Mesothelial cell of epicardium (in vitro differentiated cells): ENCODE measurements at places on chromosomes 7 and 10.

- DNase-seq = no peak
Measured at GRCh38 chr7:96728139-96728538, 18.5 kb upstream of the SEM1 start.

DNA sequence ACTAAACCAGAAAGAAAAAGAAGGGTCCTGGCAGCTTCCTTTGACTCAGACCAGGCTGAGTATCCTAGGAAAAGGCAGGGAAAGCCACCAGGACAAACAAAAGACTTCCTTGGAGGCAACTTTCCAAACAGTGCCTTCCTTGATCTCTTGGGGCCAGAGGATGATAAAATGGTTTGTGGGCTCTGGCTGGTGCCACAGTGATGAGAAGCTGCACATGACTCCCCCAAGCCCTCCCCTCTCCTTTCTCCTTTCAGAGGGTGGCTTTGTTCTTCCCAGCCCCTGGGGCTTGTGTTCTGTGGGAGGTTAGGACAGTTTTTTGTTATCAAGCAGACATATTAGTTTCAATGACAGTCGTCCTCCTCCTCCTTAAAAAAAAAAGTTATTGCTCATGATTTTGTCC is 183.2 kb downstream of the SEM1 start:
- DNase-seq = no peak

DNA sequence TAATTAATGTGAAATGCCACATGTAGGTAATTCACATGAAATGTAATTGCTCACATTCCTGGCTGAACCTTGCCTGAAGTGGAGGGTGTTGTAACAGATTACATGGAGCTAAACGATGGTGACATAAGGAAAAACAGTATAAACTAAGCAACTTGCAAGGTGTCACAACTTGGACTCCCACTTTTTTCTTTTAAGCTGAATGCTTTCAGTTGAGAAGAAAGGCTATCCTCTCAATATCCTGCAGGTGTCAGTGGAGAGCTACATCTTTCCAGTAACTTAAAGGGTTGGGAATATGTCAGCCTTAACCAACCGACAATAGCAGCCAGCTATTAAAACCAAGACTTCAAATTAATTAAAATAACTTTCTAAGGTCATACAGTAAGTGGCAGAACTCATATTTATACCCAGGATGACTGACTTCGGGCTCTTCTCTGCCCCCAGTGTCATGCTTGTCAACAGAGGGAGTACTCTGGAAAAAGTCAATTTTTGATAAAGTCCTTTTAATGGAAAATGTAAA is 33.7 kb downstream of the NRBF2 start:
- DNase-seq = no peak

DNA sequence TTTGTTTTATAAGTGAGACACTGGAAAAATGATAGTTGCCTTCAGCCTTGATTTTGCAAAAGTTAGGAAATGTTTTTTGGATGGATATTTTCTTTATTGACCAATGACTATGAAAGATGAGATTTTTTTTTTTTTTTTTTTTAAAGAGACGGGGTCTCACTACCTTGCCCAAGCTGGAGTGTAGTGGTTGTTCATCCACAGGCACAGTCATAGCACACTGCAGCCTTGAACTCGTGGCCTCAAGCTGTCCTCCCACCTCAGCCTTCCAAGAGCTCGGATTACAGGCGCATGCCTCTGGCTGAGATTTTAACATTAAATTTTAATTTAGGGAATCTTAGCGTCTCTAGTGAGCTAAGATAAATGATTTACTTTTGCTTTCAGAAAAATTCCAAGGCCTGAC is 66.2 kb downstream of the LOXL4 start:
- DNase-seq = no peak

DNA sequence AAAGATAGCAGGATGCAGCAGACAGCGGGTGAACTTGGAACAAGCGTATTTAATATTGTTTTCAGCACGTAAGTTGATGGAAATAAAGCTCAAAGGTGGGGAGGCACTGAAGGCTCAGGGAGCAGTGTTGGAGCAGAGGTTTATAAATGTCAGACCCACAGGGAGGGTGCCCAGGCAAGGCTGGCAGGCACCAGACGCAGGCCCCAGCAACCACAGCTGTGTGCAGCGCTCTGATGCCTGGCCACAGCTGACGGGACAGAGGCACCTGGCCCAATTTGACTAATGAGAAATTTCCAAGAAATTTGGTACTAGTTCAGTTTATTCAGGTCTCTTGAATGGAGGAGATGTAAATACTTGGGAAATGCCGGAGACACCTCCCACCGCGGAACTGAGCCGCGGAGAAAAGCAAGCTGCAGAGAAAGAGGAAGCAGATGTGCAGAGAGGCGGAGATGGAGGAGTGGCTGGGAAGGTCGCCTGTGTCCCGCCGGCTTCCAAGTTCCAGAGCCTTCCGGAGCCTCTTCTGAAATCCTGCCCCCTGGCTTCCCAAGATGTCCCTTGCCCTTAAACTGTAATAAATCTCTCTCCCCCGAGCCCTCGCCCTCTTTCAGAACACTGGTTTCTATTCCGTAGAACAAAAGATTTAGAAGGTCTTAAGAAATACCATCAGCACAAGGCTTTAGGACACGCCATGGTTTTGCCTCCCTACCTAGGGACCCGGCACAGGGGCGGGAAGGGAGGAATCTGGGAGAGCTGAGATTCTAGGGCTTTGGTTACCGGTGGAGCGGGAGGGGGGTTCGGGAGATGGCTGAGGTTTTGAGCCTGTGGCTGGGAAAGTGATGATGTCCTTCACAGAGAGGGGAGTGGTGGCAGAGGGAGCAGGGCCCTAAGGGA is 38.4 kb upstream of the PLXNA4 start:
- DNase-seq = no peak

DNA sequence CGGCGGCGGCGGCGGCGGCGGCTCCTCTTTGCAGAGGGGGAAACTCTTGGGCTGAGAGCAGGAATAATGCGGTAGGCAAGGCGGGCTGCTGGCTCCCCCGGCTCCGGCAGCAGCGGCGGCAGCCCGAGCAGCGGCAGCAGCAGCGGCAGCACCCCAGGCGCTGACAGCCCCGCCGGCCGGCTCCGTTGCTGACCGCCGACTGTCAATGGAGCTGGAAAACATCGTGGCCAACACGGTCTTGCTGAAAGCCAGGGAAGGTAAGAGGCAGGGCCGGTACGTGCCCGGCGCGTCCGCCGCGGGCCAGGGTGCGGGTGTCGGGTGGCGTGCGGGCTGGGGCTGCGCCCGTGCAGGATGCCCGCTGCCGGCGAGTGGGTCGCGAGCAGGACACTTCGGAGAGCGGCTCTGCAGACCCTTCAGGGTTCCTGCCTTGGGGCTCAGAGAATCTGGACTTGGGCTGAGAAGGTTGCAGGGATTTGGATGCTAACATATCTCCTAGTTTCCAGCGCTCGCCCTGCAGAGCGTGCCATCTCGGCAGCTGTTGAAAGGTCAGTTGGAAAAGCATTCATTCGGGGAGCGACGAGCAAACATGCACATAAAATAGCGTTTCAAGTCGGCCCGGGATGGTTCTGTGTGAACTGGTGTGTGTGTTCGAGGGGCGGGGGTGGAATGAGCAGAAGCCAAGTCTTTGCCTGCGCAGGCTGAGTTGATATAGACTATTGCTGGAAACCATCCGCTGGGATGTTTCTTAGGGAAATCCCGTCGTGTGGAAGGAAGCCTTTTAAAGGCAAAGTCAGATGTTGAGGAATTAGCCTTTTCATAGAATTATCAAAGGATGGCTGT is 562 bp downstream of the GRK5 start:
- DNase-seq = peak; percentile 64

DNA sequence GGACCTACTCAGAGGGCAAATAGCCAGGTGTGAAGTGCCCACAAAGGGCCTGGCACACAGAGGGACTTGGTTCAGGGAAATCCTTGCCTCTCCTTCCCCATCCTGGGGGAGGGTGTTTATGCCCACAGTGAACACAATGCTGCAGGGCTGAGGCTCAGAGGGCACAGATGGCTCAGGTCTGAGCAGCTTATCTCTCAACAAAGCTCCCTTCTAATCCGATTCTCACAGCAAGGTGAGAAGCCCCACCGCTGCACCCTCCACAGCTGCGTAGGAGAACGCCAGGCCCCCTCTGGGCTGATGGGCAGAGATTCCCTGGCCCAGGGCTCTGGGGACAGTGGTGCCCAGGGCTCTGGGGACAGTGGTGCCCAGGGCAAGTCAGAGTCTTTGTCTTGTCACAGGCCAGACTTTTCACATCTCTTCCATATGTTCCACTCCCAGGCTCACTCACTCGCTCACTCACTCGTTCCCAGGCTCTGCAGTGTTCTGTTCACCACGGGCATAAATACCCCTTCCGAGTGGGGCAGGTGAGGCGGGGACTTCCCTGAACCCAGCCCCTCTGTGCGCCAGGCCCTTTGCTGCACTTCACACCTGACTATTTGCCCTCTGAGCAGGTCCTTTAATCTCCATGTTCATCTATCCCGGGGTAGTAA is 8.7 kb upstream of the CDHR1 start:
- no peak for DNase-seq

GRCh38 chr10:102468683-102469082 is 17.3 kb upstream of the C10orf95 start:
- no peak for DNase-seq

DNA sequence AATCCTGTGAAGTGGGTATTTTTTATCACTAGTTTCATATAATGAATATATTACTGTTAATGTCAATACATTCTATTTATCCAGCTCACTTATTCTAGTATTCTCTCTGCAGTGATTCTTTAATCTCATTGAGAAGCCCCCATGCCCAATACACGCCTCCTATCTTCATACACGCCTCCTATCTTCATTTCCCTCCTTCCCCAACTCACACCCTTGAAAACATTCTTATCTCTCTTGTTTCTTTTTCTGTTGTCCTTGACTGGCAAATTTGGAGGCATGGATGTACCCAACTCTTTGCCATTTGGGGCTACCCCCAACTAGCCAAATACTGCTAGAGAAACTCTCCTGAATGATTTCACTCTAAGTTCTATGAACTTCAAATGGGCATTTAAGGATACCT is 40.5 kb downstream of the ST8SIA6 start:
- no peak for DNase-seq
